ENCODE measurements at places on chromosomes 13 and 19. TPM values are rescaled to one million over a fixed set of nuclear protein-coding genes. Genes with fewer than 3 reads are reported as not detected.

The PDX1 gene
- total RNA-seq, result not detected

The ATP4A gene
- not detected for total RNA-seq

The CASP14 gene
- not detected for total RNA-seq

The ZNF536 gene
- total RNA-seq, result 0.44 TPM

The TLE6 gene
- 0.59 TPM for total RNA-seq

The TMEM238 gene
- 21.6 TPM for total RNA-seq

The FARP1 gene
- total RNA-seq, result 1.5 TPM

The WDR88 gene
- not detected for total RNA-seq

The RXFP2 gene
- total RNA-seq, result not detected
